Amniotic stem cell (primary cell): ENCODE measurements at places on chromosomes 6 and 20.

DNA sequence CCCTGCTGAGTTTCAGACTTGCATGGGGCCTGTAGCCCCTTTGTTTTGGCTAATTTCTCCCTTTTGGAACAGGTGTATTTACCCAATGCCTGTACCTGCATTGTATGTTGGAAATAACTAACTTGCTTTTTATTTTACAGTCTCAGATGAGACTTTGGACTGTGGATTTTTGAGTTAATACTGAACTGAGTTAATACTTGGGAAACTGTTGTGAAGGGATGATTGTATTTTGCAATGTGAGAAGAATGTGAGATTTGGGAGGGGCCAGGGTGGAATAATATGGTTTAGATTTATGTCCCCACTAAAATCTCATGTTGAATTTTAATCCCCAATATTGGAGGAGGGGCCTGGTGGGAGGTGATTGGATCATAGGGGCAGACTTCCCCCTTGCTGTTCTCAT, 99.1 kb upstream of the IRAK1BP1 start:
- DNase-seq: no peak

GRCh38 chr6:12200761-12201160, 89.4 kb upstream of the EDN1 start:
- no peak for DNase-seq

DNA sequence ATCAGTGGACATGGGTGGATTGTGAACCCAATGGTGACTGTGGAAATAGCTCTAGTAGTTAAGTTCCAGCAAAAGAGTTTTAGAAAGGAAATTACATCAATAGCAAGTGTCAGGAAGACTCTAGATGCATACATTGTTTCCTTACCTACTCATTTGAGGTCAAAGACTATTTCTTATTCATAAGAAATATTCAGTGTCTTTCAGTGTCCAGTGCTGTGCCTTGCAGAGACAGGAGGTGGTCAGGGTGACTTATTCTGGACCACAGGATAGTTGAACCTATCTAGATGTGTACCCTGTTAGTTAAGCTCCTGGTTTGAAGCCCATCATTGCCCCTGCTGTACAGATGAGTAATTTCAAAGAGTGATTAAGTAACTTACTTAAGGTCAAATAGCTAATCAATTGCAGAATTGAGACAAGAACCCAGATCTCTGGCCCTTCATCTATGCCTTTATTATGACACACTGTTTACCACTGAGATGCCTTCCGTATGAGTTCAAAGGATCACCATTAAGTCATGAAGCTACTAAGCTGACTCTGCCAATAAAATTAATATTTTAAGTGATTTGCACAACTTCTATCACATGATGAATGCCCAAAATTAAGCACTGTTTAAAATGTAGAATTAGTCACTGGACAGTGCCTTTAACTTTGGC, 136.1 kb downstream of the PDSS2 start:
- peak; percentile 7 for DNase-seq

DNA sequence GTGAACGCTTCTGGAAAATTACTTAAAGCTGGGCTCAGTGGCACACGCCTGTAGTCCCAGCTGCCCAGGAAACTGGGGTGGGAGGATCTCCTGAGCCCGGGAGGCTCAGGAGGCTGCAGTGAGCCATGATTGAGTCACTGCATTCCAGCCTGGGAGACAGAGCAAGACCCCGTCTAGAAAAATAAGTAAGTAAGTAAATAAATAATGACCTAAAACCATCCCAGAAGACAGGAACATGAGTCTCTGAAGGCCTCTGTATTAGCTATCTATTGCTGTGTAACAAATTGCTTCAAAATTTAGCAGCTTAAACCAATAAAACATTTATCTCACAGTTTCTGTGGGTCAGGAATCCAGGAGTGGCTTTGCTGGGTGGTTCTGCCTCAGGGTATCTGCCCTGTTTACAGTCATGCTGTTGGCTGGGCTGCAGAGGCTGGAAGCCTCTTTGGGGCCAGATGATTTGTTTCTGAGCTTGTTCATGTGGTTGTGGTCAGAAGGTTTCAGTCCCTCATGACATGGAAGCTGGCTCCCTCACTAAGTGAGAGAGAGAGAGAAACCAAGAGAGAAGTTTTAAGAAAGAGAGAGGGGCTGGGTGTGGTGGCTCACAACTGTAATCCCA, 48.4 kb upstream of the NCOA3 start:
- DNase-seq: peak; percentile 21

GRCh38 chr6:36301781-36302180, 31.9 kb downstream of the PNPLA1 start:
- DNase-seq: no peak

DNA sequence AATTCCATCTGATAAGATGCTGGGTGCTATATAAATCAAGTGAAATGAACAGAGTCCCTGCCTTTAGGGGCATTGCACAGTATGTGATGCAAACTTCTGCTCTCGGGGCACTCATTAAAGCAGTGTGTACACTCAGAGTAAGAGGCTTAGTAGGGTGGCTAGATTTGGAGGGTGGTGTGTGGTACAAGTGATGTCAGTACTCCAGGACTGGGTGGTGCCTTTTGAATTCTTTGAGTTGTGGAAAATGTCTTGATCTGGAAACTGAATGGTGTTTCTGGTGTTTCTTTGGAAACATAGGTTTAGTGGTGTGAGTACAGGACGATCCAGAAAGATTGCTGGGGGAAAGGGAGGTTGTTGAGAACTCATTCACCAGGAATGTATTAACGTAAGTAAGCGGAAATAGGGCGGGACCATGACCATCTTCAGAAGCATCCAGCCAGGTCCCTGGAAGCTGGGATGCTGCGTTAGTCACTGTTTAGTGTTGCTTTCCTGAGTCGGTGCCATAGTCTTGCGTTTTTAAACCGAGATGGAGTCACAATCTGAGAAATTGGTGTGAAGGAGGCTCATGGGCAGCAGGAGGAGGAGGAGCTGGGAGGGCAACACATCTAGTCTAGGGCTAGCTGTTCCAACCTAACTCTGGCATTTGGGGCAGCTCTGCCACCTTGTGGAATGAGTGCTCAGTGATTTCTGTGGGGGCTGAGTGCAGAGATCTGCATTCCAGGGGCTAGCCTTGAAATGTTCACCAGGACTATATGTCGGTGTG, 70.3 kb downstream of the SCAND1 start:
- peak; percentile 97 for DNase-seq

- DNase-seq: no peak
Observed at GRCh38 chr20:58020656-58021454, 207.6 kb downstream of the ANKRD60 start.

- no peak for DNase-seq
Observed at GRCh38 chr6:157168471-157168870, 154.8 kb downstream of the TMEM242 start.

- no peak for DNase-seq
Observed at GRCh38 chr6:2514965-2515543, 235.7 kb downstream of the MYLK4 start.
